ENCODE measurements at places on chromosomes 2 and 18.

GRCh38 chr2:46812361-46813019 is 103.1 kb downstream of the MCFD2 start:
- no peak for DNase-seq

DNA sequence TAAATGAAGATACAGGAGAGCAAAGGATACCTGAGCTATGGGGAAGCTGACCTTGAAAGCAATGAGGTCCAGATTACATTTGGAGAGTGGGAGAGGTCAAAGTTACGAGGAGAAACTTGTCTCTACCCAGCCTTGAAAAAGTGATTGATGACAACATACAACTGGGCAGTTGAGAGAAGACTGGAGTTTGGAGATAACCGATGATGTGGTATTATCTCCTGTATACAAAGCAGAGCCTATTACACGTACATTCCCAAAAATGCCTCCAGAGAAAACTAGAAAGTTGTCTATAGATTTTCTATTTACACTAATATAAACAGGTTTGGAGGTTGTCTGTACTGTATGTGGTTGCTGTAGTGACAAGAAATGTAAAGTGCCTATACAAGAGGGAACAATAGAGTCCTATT is 28.3 kb downstream of the ARL5A start:
- DNase-seq: no peak

DNA sequence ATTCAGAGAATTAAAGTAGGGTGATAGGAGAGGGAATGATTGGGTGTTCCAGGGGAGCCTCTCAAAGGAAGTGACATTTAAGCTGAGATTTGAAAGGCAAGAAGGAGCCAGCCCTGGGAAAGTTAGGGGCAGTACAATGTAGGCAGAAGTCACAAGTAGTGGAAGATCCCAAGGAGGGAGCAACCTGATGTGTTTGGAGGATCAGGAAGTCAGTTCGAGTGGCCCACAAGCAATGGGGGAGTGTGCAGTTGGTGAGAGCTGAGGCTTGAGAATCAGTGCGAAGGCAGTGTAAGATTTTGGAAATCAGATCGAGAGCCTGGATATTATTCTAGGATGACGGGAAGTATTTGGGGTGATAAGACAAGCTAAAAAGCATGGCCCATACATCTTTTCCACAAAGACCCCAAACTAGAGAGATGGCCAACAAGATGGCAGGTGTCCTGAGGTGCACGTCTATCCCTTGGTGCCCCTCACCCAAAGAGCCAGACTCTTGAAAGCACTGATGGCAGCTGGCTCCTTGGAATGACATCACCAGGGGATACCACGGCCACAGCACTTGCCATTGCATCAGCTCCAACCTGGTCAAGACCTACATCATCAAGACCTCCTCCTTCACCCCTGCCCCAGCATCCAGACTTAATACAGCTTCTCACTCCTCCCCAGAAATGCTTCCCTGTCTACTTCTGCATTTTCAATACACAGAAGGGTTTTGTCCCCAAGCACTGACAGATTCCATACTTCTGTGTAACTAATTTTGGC is 127.3 kb downstream of the BCL2 start:
- DNase-seq: no peak

- DNase-seq: no peak
Measured at GRCh38 chr2:152465541-152465940, 130.6 kb downstream of the FMNL2 start.

- DNase-seq: no peak
Measured at GRCh38 chr18:48314690-48315089, 94.5 kb downstream of the ZBTB7C start.

GRCh38 chr2:173354073-173354581 is 545 bp upstream of the CDCA7 start:
- DNase-seq: no peak

- DNase-seq: no peak
Measured at GRCh38 chr2:54496920-54497319, 40.8 kb downstream of the SPTBN1 start.

- no peak for DNase-seq
Measured at GRCh38 chr18:34637094-34637801, 72.8 kb upstream of the DTNA start.

DNA sequence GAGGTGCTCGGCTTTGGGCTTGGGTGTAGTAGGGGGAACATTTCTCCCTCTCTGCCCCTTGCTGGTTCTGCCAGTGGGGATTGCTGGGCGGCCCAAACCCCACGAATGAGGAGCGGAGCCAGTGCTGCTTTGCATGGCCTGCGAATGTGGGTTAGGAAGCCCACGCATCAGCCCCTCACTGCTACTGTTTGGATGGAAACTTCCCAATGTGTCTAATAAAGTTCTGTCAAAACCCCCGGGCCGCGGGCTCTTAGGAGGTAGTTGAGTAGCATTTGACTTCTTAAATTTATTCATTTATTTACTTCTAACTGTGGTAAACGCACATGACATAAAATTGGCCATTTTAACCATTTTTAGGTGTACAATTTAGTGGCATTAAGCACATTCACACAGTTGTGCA is 161.3 kb upstream of the FHL2 start:
- DNase-seq: no peak

- no peak for DNase-seq
Measured at GRCh38 chr18:13934676-13935075, 19.3 kb upstream of the MC2R start.

- no peak for DNase-seq
Measured at GRCh38 chr2:69300650-69301049, 86.4 kb downstream of the GFPT1 start.

GRCh38 chr2:85888020-85888683 is 638 bp downstream of the ST3GAL5 start:
- DNase-seq: no peak

- no peak for DNase-seq
Measured at GRCh38 chr2:176076796-176077195, 7.0 kb downstream of the EVX2 start.

Measured in NCI-H2081 treated with DMSO at 0.1 percent for 48 hours (cell line).